ENCODE measurements at places on chromosomes 5 and 9.

- peak; percentile 20 for DNase-seq
These were observed 67.8 kb downstream of the JAK2 start for GRCh38 chr9:5052838-5053237.

DNA sequence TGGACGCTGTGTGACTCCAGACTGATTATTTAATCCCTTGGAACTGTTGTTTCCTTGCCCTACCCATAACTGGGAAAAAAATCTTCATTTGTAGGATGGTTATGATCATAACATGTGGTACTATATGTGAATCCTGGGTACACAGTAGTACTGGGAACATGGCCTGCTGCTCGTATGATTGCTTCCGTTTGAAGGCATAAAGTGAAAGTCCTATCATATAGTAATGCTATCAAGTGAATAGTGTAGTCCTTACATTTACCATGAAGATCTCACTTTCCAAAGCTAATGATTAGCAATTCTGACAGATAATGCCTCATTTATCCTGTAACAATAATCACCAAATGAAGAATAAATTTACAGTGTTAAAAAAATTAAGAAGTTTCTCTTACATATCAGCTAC is 53.2 kb downstream of the MEF2C start:
- DNase-seq = no peak

DNA sequence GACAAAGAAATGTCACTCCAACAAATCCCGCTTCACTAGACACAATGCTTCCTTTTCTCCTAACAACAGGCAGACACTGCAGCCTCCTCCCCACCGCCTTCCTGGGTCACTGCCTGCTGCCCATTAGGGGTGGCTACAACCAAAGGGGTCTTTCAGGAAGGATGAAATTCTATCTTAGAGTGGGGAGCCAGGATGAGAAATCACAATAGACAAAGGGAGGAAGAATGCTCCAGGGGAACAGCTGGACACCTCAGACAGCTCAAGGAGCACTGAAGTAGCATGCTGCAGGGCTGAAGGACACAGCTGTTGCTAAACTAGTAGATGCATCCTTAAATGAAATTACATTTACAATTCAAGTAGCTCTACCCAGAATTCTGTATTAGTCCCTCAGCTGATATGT is 54.2 kb downstream of the PRELID2 start:
- no peak for DNase-seq

GRCh38 chr5:180097163-180097894 is 25.8 kb upstream of the RNF130 start:
- no peak for DNase-seq
